ENCODE measurements at places on chromosomes 3 and 15.

DNA sequence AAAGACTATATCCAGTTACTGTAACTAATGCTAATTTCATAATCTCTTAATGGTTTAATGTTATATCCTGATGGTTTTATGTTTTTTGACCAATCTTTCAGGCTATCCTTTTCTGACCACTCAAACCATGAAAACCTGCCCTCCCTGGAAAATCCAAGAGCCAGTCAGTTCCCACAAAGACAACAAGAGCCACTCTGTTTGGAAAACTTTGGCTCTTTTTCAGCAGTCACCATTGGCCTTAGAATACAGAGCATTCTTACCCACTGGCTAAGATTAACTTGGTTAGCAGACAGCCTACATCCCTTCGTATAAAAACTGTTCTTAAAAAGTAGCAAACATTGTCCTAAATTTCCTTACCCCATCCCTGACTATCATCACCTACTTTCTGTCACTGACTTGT lies 32.9 kb downstream of the ALCAM start:
- DNase-seq = no peak

- peak; percentile 72 for DNase-seq
Measured at GRCh38 chr15:40439960-40440742, 602 bp upstream of the BAHD1 start.

GRCh38 chr3:112597945-112598344 lies 36.1 kb downstream of the SLC35A5 start:
- DNase-seq = no peak

DNA sequence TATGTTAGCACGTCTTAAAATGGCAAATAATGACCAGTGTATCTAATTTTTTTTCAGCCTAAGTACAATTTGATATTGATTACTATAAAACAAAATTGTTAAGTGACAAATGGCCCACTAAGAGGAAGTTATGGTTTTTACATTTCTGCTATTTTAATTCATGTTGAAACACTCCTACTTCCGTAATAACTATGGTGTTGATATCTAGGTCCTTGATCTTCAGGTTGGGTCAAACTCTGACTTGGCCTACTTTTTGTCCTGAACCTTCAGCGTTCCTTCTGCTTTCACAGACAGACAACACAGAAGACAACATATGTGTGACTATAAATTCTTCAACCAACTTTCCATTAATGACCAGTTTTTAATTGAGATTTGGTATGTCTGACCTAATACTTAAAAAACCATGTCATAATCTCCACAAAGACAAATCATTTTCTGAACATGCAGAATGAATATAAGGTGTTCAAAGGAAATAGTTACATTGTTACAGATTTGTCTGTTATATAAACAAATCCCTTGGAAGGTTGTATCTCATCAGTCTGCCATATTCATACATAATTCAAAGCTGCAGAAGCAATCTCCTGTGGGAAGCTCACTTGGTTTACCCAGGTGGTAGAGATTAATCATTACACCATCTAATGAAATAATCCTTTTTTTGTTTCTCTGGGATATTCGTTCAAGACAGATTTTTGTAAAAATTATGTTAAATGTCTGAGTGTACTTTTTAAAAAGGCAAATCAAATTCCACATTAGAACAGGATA lies 92.1 kb upstream of the TSPAN3 start:
- DNase-seq = peak; percentile 25

GRCh38 chr3:159667261-159667660 lies 321.4 kb upstream of the IL12A start:
- DNase-seq = no peak

DNA sequence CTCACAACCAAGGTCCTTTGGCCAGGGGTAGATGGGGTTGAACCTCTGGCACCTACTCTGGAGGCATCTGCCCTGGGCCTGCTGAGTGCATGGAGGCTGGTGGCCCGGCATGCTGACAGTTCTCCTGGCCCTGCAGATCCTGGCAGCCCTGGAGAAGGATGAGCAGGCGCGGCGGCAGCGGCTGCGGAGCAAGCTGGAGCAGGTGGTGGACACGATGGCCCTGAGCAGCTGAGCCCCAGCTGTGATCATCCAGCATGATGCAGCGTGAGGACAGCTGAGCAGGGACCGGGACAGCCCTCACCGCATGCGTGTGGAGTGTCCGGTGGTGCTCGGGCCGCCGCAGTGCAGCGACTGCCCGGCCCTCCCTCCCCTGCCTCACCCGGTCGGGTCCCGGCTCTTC lies 50.9 kb downstream of the PLXNA1 start:
- no peak for DNase-seq

- no peak for DNase-seq
Measured at GRCh38 chr3:66487465-66487864, 13.4 kb downstream of the LRIG1 start.

- DNase-seq = peak; percentile 7
Measured at GRCh38 chr3:65963787-65964677, 74.7 kb downstream of the MAGI1 start.

- no peak for DNase-seq
Measured at GRCh38 chr15:72593838-72594237, 60.7 kb upstream of the GOLGA6B start.

DNA sequence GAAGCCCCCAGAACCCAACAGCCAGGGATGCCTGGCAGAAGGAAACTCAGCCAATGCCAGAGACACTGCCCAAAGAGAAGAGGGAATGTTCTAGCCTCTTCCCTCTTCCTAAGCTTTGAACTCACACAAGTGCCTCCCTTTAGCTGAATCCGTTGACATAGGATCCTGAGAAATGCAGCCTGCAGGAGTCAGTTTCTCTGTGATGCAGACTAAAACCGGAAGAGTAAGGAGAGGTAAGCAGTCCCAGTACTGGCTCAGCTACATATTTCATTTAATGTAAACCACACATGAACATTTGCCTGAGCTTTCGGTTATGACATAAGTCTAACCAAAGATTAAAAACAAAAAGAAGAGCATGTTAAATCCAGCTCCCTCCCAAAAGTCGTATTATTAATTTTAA lies 768.7 kb downstream of the TBL1XR1 start:
- DNase-seq = no peak

DNA sequence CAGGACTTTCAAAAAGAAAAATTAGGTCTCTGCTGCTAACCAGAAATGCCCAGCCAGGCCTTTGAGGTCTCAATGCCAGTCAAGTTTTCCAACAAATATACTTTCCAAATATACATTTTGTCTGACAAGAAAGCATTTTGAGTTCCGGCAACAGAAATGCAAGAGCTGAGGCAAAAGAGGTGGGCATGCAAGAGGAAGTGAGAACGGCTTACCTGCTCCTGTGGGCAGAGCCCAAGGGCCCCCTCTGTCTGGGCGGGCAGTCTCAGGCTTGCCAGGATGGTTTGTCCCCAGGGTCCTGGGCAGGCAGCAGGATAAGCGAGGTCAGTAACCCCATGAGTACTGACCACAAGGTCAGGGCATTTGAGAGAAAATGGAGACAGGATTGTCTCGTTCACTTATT lies 136.1 kb upstream of the TOPAZ1 start:
- DNase-seq = no peak

- no peak for DNase-seq
Measured at GRCh38 chr3:19972054-19972453, 25.2 kb downstream of the RAB5A start.

DNA sequence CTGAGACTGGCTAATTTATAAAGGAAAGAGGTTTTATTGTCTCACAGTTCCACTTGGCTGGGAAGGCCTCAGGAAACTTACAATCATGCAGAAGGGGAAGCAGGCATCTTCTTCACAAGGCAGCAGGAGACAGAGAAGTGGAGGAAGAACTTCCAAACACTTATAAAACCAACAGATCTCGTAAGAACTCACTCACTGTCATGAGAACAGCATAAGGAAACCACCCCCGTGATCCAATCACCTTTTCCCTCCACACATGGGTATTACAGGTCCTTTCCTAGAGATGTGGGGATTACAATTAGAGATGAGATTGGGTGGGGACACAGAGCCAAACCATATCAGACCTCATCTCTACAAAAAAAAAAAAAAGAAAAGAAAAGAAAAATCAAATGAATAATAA lies 25.7 kb downstream of the CGGBP1 start:
- DNase-seq = peak; percentile 19

- DNase-seq = no peak
Measured at GRCh38 chr3:94175677-94176076, 112.8 kb downstream of the NSUN3 start.

- no peak for DNase-seq
Measured at GRCh38 chr15:33565094-33565493, 254.3 kb downstream of the RYR3 start.

DNA sequence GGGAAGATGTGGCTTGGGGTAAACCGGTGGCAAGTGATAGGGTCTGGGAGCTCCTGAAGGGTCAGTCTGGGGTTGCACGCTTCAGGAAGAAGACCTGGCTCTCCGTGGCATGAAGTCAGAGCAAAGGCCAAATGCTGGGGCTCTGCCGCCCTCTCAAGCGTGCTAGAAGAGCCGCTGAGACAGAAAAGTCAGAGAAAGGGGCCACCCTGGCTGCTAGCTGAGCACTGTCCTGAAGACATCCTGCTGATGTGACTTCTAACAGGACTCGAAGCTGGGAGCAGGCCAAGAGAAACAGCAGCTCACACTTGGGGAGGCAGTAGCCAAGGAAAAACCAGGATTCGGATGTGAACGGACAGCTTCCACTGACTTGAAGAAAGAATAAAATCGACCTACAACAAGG lies 270.4 kb downstream of the OCA2 start:
- no peak for DNase-seq

DNA sequence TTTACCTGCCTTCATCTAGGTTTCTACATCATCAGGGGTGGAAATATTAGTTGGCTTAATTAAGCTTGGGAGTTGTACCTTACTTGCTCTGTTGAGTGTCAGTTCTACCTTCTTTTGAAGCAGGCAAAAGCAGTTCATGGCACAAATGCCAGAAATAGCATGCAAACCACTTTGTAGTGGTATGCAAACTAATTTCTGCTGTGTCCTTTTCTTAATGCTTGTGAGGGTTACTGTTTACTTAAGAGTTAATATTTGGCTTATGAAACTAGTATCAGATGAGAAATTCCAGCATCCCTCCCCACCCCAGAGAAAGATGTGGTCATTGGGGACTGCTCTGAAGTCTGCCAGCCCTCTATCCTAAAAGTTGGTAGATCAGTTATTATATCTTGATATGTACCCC lies 7.1 kb downstream of the ATP2C1 start:
- DNase-seq = no peak

DNA sequence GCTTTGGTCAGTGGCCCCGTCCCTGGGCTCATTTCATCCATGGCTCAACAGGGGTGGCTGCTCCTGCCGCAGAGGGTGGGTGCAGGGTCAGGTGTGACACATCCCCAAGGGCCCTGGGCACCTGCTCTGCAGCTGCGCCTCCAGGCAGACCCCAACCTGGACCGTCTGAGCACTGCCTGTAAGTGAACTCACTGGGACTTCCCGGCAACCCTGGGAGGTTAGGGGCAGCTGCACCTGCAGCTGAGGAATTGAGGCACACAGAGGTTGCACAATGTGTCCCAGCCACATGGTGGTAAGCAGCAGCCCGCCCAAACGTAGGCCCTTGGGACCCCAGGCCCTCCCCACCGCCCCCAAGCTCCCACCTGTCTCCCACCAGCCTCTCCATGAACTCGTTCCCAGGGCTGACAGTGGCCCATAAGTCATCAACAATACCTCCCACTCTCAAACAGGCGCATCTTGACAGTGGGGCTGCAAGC lies 55.1 kb downstream of the PLXNA1 start:
- DNase-seq = no peak

DNA sequence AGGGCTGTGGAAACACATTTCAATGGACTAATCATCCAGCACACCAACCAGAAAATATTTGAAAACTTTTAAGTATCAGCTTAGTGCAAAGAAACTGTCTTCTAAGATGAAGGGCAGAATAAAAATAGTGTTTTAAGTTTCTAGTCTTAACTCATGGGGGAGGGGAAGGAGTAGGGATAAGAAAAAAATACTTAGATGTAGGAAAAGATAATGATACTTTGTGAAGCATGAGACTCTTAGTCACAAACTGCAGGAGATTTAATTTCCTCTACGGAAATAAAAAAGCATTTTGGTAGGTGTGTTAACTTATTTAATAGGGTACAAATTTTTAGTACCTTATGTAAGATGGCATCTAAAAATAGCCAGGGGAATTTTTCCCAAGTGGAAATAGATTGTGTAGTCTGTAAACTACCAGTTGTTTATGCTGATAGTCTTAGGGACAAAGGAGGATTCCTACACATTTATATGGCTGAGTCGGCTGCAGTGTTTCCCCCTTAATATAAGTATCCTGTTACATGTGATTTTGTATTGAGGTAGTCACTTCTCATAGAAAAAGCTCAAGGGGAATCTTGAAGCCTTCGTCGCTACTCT lies 78.2 kb upstream of the GBE1 start:
- DNase-seq = no peak

DNA sequence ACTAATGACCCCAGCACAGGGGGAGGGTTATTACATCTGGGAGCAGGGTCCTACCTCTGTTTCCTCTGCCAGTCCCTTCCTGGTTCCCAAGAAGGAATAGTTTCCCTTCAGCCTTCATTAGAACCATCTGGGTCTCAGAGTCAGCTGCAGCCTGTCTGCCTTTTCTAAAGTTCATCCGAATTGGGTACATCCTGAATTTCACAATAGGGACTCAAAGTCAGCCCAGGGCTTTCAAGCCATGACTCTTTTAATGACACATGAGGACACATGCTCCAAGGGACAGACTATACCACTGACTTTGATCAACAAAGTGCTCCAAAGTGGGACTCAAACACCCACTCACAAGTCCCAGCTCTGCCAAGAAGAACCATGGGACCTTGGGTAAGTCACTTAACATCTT lies 12.7 kb upstream of the CRABP1 start:
- peak; percentile 29 for DNase-seq

- no peak for DNase-seq
Measured at GRCh38 chr3:195546130-195546560, 3.0 kb upstream of the PPP1R2 start.

GRCh38 chr15:67779549-67780111 lies 45.7 kb upstream of the SKOR1 start:
- peak; percentile 79 for DNase-seq

GRCh38 chr15:86236356-86237110 lies 156.9 kb downstream of the AGBL1 start:
- DNase-seq = peak; percentile 6

DNA sequence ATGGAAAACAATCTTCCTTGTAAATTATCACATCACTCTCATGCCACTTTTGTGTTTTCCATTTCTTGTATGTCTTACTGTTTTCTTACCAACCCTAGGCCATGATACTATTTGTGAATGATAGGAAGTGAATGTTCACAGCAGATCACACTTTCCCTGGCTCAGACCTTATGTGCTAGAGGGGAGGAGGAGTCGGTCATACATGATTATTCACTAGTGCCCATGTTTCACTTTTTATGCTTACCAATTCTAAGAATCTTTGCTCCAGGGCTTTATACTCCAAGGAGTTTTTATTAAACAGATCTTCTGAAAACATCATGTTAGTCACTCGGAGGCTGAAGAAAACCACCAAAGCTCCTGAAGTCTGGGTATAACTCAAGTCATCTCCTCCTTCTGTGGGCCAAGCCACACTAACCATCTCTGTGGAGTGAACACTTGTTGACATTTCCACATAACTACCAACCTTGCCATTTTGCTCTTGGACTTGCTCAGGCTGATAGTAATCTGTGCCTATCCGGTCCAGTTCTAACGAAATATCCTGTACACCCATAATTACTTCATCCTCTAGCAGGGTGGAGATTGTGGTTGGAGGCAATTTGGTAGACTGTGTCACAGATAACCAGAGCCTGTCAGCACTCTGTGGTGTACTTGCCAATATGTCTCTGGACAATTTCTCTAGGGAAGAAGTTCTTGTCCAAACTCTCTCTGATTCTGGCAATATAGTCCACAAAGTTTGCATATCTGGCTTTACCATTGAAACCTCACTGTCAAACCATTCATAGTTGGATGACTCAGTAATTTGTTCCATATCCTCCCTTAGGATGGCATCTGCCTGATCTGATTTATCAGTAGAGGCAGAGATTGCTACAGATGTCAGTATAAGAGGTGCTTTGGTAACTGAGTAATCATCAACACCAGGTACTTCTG lies 76.8 kb downstream of the IMPG2 start:
- no peak for DNase-seq
